ENCODE measurements at places on chromosomes 3 and 15.

DNA sequence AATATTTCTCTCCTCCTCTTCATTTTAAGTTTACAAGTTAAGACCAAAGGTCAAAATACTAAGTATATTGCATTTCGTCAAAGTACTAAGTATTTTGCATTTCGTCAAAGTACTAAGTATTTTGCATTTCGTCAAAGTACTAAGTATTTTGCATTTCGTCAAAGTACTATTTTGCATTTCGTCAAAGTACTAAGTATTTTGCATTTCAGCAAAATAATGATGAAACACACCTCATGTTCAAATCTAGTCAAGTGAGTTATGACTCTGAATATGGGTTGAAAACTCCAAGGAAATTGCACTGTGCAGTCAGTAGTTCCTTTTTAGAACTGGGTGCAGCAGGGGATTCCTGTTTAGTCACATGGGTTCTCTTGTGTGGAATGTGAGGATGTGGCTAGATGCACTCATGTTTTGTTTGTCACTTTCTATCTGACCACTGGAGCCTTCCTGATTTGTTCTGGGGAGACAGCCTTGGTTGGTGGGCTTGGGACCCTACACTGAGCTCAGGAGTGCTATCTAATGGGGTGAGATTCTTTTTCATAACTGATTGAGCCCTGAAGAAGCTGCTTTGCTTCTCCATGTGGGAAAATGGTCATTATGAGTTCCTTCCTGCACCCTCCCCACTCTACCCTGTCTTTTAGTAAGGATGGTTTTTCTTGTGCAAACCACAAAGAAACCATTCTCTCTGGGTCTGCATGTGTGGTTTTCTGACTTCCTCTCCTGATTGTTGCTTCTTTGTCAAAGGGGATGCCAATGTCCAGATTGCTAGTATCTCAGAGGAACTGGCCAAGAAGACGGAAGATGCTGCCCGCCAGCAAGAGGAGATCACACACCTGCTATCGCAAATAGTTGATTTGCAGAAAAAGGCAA, 73.4 kb downstream of the CCK start:
- DNase-seq: no peak

- no peak for DNase-seq
Observed at GRCh38 chr15:42728560-42728959, 8.4 kb downstream of the CDAN1 start.

GRCh38 chr3:155491696-155492095, 198.2 kb upstream of the STRIT1 start:
- no peak for DNase-seq

DNA sequence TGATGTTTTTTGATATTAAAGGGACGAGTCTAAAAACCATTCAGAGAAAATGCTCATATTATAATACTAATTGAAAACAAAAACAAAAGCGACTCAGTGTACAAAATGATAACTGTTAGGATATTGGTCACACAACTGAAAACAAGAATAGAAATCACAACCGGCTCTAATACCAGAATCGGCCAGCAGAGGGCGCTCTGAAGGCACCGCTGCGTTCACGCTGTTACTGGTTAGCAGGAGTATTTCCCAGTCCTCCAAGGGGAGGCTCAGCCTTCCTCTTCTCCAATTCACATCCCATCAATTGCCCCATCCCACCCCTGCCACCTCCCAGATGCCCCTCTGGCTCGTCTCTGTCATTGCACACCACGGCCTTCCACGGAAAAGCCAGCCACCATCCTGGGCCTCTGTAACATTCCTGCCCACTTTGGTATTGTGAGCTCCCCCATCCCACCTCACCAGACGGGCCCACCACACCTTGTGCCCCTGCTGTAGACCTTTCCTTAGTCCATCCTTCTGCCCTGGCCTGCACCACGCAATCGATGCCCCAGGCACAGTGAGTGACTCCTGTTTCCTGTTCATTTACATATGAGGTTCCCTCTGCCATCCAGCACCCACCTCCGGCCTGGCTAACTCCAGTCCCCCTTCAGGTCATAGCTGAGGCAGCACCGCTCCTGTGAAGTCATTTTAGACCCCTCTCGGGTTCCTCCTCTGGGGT, 8.5 kb downstream of the FAM107A start:
- peak; percentile 38 for DNase-seq

- DNase-seq: peak; percentile 10
Observed at GRCh38 chr3:10950476-10951294, 41.9 kb upstream of the SLC6A1 start.

- no peak for DNase-seq
Observed at GRCh38 chr3:13347390-13347950, 72.7 kb downstream of the NUP210 start.

GRCh38 chr3:51942603-51943450, 664 bp downstream of the PARP3 start:
- DNase-seq: peak; percentile 57

- DNase-seq: no peak
Observed at GRCh38 chr15:97680606-97681220, 279.8 kb upstream of the ARRDC4 start.

DNA sequence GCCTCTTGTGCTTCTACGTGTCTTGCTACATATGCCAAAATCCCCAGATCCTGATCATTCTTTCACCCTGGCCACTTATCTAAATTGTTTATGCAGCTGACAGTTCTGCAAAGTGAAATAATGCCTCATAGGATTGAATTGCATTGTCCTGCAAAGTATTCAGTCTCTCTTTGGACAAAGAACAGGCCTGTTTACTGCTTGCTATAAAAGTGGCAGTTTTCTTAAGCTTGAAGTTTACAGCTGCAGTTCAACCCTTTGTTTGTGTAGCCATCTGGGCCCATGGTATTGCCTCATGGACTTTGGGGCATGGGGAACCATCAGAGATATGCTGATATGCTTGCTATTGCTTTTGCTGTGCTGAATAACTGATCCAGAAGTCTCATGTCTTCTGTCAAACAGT, 523.2 kb downstream of the OTOL1 start:
- no peak for DNase-seq

DNA sequence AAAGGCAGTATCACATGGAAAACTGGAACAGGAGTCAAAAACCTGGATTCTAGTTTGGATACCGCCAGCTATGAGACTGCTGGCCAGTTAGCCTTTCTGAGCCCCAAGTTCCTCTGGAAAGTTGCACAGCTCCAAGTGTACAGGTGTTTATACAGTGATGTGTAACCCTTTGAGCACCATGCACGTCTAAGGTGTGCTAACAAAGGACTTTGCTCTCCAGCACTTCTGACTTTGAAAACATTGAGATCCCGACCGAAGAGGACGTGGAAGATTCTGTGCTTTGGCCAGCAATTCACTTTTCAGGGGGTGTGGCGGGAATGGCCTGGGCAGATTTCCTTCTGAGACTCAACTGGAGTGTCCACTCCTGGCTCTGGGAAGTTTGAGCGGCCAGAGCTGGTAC, 45.8 kb upstream of the UMPS start:
- no peak for DNase-seq

DNA sequence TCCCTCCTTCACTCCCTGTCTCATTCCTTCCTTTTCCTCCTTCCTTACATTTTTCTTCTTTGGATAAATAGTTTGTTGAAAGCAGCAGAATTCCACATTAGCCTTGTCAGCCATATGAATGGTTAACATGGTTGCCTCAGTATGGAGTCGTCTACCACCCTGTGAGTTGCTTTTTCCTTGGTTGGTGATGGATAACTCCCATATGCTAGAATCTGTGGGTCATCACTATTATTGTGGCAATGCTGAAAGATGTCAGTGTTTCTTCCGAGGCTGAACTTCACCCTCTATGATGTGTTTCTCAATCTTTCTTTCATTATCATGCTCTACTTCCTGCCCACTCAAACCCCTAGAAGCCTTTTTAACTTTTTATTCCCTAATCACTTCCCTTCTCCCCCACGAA, 481.8 kb upstream of the KCNMB2 start:
- DNase-seq: no peak

DNA sequence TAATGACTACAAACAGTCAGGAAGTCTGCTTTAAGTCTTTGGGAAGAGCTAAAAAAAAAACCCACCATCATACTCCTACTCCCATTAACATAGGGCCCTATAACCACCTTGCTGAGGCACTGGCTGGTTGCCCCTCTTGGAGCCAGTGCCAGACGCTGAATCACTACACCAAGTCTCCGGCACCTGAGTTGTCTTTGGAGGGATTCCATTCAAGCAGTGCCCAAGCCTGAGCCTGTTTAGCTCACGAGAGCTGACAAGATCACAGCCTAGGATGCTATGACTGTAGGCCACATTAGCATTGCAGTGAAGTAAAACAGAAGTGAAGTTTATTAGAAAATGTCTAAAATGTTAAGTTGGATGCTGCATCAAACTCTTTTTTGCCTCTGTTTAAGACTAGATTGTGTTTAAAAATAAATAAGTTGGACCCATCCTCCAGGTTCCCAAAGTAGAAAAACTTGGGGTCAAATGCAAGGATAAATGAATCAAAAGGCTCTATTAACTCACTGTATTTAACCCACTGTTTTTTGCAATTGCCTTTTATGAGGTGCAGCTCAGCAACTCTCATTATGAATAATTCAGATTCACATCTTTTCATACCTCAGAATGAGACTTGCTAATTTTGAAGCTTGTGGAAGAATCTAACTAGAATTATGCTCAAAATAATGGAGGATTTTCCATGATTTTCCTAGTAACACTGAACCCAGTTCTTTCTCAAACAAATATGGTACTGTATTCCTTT, 461.9 kb downstream of the FOXP1 start:
- DNase-seq: no peak

DNA sequence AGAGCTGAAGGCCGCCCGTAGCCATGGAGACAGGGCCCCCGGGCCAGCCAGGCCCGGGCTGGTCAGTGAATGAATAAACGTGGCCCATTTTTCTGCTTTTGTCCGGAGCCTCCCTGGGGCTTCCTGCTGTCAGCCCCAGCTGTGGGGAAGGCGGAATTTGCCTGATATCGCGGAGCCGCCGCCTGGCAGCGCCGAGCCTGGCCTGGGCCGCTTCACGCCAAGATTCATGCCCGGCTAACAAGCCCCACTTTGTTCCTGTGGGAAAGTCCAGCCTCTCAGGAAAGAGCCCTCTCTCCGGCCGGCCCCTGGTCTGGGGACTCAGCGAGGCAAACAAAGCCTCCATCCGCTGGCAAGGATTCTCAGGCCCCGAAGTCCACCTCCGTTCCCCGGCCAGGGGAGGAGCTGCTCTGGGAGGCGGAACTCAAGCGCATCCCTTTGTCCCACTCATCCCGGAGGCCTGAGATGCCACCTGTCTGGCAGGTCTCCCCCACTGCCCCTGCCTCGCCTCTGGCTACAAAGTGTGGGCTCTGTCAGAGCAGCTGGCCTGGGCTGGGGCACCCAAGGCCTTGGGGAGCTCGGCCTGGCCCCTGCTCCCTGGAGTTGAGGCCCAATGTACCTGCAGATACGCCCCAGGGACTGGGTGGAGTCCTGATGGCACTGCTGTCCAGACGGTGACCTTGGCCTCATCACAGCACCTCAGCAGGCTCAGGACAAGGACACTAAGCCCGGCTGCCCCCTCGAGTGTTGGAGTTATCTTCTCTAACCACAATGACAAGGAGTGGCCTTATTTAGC, 51.6 kb upstream of the SLC6A11 start:
- no peak for DNase-seq

DNA sequence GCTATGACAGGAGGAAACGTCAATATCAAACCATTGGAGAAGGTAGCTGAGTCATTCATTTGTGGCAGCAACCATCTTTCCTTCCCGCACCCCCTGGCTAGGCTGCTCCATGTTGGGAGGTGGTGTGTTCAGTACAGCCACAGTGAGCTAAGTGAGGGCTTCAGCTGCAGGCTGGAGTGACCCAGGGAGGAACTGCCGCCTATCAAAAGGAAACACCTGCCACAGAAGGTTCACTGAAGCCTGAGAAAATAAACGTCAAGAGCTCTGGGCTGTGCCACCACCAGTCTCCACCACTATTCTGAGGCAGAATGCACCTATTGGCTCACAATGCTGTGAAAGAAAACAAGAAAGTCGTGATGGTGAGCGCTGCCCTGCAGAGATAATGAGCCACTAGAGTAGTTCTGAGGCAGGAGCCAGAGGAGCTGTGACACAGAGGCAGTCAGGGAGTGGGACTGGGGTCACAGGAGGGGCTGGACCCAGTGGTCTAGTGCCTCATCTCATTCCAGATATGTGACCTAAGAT, 34.8 kb upstream of the CD47 start:
- no peak for DNase-seq

GRCh38 chr15:50753463-50753862, 12.0 kb downstream of the SPPL2A start:
- DNase-seq: no peak

DNA sequence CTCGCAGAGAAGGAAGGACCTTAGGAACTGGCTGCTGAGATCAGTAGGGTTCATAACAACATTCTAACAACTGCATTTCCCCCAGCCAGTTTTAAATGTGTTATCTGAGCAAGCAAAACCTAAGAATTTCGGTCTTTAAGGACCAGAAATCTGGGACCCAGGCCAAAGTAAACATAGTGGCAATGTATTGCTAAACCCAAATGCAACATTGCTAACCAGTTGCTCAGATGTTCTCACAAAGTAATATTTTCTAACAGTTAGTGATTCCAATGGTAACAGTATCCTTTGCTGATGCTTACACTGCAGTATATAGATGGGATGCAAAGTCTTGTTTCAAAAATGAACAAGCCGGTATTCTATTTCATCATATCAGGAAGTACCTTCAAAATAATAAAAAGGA, 254.3 kb downstream of the RYR3 start:
- DNase-seq: no peak

DNA sequence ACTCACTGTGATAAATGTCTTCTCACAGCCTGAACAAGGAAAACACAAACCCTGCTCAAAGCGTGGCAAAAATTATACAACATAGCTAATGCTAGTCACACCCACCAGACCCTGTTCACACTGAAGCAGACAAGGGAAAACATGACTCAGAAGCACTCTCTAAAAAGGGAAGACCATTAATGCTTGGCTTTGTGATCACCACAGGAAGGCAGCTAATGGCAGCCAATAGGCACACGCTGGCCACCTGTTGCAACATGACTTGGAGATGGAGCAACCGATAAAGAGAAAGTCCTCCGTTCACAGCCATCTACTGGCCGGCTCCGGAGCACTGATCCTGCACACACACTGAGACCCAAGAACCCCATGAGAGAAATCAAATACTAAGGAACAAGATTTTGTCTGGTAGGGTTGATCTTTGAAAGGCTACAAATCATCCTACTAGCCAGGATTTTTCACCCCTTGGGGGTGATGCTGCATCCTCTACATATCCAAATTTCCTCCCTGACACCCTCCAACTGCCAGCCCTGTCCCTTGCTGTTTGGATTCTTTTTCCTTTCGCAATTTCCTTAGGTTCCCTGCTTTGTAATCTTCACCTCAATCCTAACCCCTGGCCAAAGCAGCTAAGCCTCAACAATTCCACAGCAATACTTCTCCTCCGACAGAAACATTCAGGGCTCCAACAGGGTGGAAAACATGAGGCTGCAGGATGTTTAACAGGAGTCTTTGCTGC, 3.2 kb downstream of the ZXDC start:
- peak; percentile 87 for DNase-seq

All from GM04504 (cell line).